IMR-90 (cell line): ENCODE measurements at places on chromosomes 6 and 20.

GRCh38 chr6:97053643-97054411 lies 129.3 kb downstream of the KLHL32 start:
- H3K27me3 ChIP-seq = no peaks in the 10 kb centered on the region
- no peaks in the 10 kb centered on the region for H3K4me1 ChIP-seq
- no peaks in the 10 kb centered on the region for H3K36me3 ChIP-seq
- no peak overlapping the region for H3K4me3 ChIP-seq
- H3K27ac ChIP-seq = no peak overlapping the region

GRCh38 chr6:399785-400534 lies 8.4 kb downstream of the IRF4 start:
- H3K36me3 ChIP-seq = no peaks in the 10 kb centered on the region
- H3K4me3 ChIP-seq = no peak overlapping the region
- H3K27ac ChIP-seq = no peak overlapping the region

DNA sequence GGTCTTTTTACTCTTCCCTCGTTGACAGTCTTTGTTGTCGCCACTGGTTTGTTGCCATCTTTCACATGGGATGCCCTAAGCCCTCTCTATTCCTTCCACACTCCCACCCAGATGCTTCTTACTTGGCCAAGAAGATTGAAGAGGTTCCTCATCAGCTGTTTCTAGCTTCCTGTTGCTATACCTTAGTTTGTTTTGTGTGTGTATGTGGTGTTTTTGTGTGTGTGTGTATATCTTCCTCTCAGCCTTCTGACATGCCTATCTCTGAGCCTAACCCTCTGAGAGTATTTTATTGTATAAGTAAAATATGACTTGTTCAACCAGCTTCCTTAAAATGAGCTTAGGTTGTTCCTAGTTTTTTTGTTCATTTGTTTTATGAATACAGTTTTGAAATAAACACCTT lies 35.9 kb downstream of the ENPP1 start:
- peaks cover 5% of the 10 kb centered on the region for H3K4me1 ChIP-seq
- no peak for DNase-seq

- no peaks in the 10 kb centered on the region for H3K36me3 ChIP-seq
- H3K27me3 ChIP-seq = no peaks in the 10 kb centered on the region
- no peak overlapping the region for H3K27ac ChIP-seq
Observed at GRCh38 chr6:10824297-10824696, 14.0 kb downstream of the MAK start.

GRCh38 chr6:42104095-42104803 lies 38.2 kb downstream of the C6orf132 start:
- H3K27ac ChIP-seq = no peak overlapping the region
- DNase-seq = no peak
- H3K4me1 ChIP-seq = peaks cover 18% of the 10 kb centered on the region

- no peak for DNase-seq
- no peak overlapping the region for H3K4me3 ChIP-seq
- peaks cover 9% of the 10 kb centered on the region; the same call in 1 of the 2 replicates for H3K4me1 ChIP-seq
- no peak overlapping the region for H3K27ac ChIP-seq
- peaks cover 13% of the 10 kb centered on the region for H3K36me3 ChIP-seq
Observed at GRCh38 chr20:45073221-45073620, 27.7 kb downstream of the KCNS1 start.

- H3K4me3 ChIP-seq = no peak overlapping the region
- DNase-seq = no peak
- peaks cover 1% of the 10 kb centered on the region; the same call in 1 of the 2 replicates for H3K36me3 ChIP-seq
Observed at GRCh38 chr6:108585921-108586536, 25.3 kb downstream of the FOXO3 start.

- H3K36me3 ChIP-seq = no peaks in the 10 kb centered on the region
- DNase-seq = no peak
- peaks cover 11% of the 10 kb centered on the region; the same call in 1 of the 2 replicates for H3K27me3 ChIP-seq
Observed at GRCh38 chr6:166781331-166781730, 154.3 kb upstream of the RPS6KA2 start.

GRCh38 chr6:129342796-129343195 lies 367.2 kb downstream of the ARHGAP18 start:
- H3K4me1 ChIP-seq = peaks cover 2% of the 10 kb centered on the region; the same call in 1 of the 2 replicates
- no peak for DNase-seq
- H3K27me3 ChIP-seq = no peaks in the 10 kb centered on the region

DNA sequence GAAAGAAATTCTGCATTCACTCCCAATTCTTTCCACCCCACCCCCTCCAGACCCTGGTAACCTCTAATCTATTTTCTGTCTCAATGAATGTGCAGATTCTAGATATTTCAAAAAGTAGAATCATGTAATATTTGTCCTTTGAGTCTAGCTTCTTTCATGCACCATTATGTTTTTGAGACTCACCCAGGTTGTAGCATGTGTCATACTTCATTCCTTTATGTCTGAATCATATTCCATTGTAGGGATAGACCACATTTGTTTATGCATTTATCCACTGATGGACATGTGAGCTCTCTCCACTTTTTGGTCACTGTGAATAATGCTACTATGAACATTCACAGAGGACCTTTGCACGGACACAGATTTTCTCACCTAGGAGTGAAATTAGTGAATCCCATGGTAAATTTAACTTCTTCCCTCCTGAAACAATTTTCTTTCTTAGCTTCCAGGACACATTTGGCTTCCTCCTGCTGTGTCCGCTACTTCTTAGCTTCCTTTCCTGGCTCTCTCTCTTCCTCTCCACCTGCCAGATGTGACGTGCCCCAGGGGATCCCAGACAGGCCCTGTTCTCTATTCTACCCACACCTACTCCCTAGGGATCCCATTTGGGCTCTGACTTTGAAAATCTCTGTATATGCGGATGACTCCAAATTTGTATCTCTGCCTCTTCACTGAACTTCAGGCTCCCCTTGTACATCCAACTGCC lies 24.1 kb upstream of the ARFGEF2 start:
- peak; percentile 92 for DNase-seq
- H3K27ac ChIP-seq = no peak overlapping the region
- peaks cover 13% of the 10 kb centered on the region for H3K27me3 ChIP-seq
- H3K36me3 ChIP-seq = no peaks in the 10 kb centered on the region
- H3K4me3 ChIP-seq = no peak overlapping the region

DNA sequence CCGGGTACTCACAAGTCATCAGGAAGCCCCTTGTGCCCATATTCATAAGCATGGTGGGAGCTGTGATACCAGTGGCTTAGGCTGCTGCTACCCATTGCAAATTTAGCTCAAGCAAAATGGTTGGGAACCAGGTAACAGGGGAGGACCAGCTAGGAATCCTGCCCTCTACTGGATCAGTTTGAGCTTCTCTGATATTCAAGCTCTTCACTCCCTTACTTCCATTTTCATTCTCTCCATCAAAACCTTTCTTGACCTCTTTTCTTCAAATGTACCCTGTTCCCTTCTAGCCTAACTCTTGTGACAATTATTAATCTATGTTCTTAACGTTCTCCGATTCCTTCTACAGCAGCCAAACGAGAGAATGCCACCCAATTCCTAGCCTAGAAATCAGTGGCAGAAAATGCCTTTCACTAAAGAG lies 9.7 kb downstream of the NOL7 start:
- no peaks in the 10 kb centered on the region for H3K27me3 ChIP-seq
- H3K4me3 ChIP-seq = no peak overlapping the region
- no peak overlapping the region for H3K27ac ChIP-seq

DNA sequence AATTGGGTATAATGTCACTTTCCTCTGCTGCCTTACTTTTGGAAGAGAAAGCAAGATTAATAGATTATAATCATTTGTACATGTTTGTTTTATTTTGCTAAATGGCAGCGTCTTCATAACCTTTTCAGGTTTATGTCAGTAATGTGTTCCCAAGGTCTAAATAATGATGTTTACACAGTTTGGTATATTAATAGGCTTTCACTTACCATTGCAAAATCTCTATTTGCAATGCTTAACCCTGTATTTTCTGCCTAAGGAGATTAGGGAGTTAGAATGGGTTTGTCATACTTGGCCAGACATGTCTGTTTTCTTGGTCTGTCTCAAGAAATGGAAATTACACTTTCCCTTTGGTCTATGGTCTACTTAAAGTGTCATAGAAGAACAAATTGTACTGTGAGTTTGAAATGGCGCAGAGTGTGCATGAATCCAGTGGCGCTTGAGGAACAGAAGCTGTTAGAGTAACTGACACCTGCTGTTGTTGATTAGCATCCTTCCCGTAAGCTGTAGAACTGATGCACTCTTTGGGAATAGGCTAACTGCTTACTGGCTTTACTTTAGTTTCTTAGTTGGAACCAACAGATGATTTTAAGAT lies 261.1 kb downstream of the SAMD5 start:
- H3K36me3 ChIP-seq = no peaks in the 10 kb centered on the region
- no peak overlapping the region for H3K27ac ChIP-seq
- DNase-seq = no peak
- H3K4me1 ChIP-seq = no peaks in the 10 kb centered on the region
- no peaks in the 10 kb centered on the region for H3K27me3 ChIP-seq
- H3K4me3 ChIP-seq = no peak overlapping the region

DNA sequence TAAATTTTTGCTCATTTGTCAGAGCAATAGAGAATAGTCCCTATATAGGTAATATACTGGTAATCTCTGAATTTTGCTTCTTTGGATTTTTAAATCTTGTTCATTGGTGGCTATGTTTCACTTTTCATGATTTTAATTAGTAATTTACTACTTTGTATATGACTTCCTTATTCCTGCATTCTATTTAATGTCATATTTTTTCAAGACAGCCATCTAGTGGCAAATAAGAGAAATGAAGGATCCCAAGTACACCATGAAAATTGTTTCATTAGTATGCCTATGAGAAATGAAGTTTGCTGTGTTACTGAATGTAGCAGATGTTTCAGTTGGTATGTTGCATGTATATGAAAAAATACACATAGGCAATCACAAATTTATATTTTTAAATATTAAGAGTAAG lies 82.4 kb downstream of the ZNF292 start:
- no peak overlapping the region for H3K27ac ChIP-seq
- peaks cover 14% of the 10 kb centered on the region for H3K36me3 ChIP-seq
- H3K4me3 ChIP-seq = no peak overlapping the region

GRCh38 chr6:4879741-4880275 lies 103.6 kb downstream of the CDYL start:
- no peaks in the 10 kb centered on the region for H3K27me3 ChIP-seq
- no peak overlapping the region for H3K27ac ChIP-seq
- H3K36me3 ChIP-seq = no peaks in the 10 kb centered on the region; the same call in 1 of the 2 replicates
- peaks cover 2% of the 10 kb centered on the region; the same call in 1 of the 2 replicates for H3K4me1 ChIP-seq
- no peak overlapping the region for H3K4me3 ChIP-seq

DNA sequence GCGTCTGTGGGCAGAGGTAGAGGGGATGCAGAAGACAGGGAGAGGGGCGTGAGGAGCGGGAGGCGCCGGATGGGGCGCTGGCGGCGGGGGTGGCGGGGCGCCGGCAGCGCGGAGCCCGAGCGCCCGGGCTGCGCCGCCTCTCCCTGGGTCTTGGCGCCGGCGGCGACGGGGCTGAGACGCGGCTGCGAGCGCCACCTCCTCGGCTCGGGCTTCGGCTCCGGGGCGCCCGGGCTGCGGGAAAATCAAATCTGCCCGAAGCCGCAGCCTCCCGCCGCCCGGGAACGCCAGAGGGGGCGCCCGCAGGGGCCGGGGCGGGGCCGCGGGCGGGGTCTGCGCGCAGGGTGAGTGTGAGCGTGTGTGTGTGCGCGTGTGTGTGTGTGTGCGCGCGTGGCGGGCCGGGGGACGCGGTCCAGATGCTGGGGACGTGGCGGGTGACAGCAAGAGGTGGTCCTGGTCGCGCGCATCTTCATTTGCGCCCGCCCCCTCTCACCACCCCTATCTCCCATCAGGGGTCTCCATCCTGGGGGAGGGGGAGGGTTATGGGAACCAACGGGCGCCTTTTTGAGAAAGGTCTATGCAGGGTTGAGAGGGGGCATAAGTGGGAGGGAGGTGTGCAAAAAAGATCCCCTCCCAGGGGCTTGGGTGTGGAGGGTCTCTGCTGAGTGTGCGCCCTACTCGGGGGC lies 646 bp upstream of the CPNE5 start:
- no peak overlapping the region for H3K27ac ChIP-seq
- peak overlapping the region; percentile 42 for H3K4me3 ChIP-seq
- H3K36me3 ChIP-seq = no peaks in the 10 kb centered on the region
- peaks cover 55% of the 10 kb centered on the region for H3K27me3 ChIP-seq
- peaks cover 8% of the 10 kb centered on the region; the same call in 1 of the 2 replicates for H3K4me1 ChIP-seq

- no peak overlapping the region for H3K27ac ChIP-seq
- H3K36me3 ChIP-seq = 0 out of 2 replicates have a peak, but pooled peaks cover 2% of the 10 kb centered on the region
- DNase-seq = no peak
- H3K4me1 ChIP-seq = peaks cover 4% of the 10 kb centered on the region
- no peaks in the 10 kb centered on the region for H3K27me3 ChIP-seq
Observed at GRCh38 chr6:38525888-38526287, 113.8 kb downstream of the BTBD9 start.

DNA sequence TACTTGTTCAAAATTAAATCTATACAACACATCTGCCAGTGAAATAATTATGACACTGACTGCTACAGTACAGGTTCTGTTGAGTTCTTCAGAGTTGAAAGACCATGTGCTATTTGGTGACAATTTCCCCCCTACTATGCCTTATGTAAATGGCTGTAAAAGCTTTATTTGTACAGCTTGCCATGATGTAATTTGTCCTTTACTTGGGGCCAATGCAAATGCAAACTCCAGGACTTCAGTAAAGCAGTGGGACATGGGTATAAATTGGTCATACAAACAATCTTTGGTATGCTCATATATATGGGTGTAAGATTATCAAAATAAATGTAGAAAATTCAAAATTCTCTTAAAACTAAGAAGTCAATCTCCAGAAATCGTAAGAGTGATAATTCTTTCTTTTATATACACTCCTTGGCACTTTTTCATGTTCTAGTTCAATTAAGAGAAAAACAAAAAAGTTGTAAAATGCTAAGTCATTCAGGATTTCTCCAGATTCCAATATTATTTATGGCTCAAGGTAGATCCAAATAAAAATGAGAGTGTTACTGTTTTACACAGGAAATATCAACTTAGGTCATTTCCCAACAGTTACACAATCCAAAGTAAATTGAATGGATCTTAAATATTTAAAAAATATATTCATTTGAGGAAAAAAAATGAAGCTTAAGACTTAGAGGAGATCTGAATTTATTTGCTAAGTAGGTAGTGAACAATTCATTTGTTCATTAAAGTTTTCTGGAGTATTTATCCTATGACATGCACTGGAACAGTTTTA lies 1310.5 kb upstream of the CITED2 start:
- H3K27ac ChIP-seq = no peak overlapping the region
- H3K4me1 ChIP-seq = no peaks in the 10 kb centered on the region
- H3K36me3 ChIP-seq = no peaks in the 10 kb centered on the region
- no peak for DNase-seq
- no peak overlapping the region for H3K4me3 ChIP-seq
- H3K27me3 ChIP-seq = no peaks in the 10 kb centered on the region

- no peak for DNase-seq
- H3K27ac ChIP-seq = no peak overlapping the region
- H3K36me3 ChIP-seq = no peaks in the 10 kb centered on the region
- peaks cover 6% of the 10 kb centered on the region for H3K4me1 ChIP-seq
- no peaks in the 10 kb centered on the region for H3K27me3 ChIP-seq
- H3K4me3 ChIP-seq = no peak overlapping the region
Observed at GRCh38 chr6:72424476-72424875, 197.4 kb upstream of the KCNQ5 start.

- H3K27me3 ChIP-seq = no peaks in the 10 kb centered on the region
- peaks cover 2% of the 10 kb centered on the region; the same call in 1 of the 2 replicates for H3K4me1 ChIP-seq
Observed at GRCh38 chr6:147530132-147531060, 21.9 kb downstream of the SAMD5 start.

GRCh38 chr6:136526937-136527336 lies 23.3 kb downstream of the MAP7 start:
- H3K27ac ChIP-seq = no peak overlapping the region
- H3K4me3 ChIP-seq = no peak overlapping the region
- no peaks in the 10 kb centered on the region; the same call in 1 of the 2 replicates for H3K4me1 ChIP-seq
- H3K27me3 ChIP-seq = peaks cover 10% of the 10 kb centered on the region
- no peaks in the 10 kb centered on the region for H3K36me3 ChIP-seq
